ENCODE measurements at places on chromosomes 5 and 9.

DNA sequence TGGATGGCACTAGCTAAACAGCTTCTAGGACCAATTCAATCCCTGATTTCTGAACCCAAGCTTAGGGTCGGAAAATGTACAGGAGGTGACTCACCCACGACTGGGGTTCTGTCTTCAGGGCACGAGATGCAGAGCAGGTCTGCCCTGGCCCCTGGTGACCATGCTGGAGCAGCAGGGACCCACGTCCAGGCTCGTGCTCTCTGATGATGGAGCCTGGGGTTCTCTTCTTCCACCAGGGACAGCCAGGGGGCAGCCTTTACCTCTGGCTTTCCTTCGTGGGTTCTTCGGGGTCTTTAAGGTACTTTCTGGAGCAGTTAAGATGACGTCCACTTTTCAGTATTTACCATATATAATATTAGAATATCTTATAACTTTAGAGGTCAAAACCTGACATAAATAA lies 2.1 kb downstream of the CFAP77 start:
- DNase-seq = peak; percentile 39

DNA sequence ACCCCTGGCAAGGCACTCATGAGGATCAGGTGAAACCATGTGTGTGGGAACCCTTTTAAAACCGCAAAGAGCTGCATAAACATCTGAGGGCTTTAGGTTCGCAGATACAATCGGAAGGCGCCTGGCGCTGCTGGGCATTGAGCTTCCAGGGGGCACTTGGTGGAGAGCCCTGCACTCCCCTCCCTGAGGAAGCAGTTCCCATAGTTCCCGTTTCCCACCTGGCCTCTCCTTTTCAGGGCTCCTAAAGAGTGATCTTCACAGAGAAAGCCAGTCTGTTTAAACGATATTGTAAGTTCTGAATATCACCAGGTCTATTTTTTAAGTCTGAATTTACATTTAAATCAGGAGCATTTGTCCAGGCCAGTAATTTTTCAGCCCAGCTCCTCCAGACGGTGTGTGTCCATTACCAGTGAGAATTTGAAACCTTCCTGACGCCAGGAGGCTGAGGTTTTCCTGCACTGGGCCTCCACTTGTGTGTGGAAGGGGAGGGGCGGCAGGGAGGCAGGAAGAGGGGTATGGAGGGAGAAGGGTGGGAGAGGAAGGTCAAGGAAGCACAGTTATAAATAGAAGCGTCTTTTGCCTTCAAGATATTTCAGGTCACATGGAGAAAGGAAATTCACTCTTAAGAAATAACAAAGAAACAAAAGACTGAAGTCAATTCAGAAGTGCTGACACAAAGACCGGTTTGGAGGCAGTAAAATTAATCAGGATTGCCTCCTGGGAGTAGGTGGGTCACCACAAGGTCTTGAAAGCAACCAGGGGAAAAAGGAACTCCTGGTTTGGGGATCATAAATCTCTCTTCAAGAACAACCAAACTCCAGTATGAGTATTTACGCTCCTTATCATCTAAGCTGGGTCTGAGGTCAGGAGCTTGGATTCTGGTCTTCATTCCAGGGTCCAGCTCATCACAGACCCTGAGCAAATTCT lies 14.3 kb upstream of the MGAT1 start:
- DNase-seq = peak; percentile 50

DNA sequence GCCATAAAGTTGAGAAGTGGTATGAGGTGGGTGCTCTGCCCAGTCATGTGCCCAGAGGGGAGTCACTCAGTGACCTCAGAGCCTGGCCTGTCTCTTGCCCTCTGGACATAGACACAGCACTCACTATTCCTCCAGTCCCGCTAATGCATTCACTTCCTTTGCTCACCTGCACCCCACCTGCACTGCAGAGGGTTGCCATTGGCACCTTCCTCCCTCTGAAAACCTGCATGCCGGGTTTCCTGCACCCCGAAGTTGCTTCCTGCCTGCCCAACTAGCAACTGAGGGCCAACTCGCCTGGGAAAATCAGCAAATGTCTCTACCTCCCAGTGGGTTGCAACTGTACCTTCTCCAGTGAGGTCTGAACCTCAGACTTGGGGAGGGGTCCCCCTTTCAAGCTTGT lies 48.1 kb upstream of the SPTLC1 start:
- no peak for DNase-seq

GRCh38 chr5:158368686-158369085 lies 509.7 kb upstream of the CLINT1 start:
- DNase-seq = no peak

- no peak for DNase-seq
Observed at GRCh38 chr5:17235731-17236330, 18.4 kb downstream of the BASP1 start.

DNA sequence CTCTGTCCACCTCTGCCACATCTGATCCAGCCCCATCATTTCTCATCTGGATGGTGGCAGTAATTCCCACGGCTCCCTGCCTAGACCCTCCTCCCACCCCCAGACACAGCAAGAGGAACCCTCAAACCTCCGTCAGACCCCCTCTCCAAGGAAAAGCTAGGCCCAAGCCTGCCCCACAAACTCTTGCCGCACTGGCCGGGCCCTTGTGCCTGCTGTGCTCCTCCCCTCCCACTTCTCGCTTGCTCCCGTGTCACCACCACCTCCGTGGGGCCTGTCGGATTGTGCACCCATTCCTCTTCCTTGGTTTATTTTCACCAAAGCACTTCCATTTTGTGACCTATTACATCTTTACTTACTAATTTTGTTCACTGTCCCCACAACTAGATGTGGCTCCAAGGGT lies 14.2 kb downstream of the BARX1 start:
- DNase-seq = no peak

DNA sequence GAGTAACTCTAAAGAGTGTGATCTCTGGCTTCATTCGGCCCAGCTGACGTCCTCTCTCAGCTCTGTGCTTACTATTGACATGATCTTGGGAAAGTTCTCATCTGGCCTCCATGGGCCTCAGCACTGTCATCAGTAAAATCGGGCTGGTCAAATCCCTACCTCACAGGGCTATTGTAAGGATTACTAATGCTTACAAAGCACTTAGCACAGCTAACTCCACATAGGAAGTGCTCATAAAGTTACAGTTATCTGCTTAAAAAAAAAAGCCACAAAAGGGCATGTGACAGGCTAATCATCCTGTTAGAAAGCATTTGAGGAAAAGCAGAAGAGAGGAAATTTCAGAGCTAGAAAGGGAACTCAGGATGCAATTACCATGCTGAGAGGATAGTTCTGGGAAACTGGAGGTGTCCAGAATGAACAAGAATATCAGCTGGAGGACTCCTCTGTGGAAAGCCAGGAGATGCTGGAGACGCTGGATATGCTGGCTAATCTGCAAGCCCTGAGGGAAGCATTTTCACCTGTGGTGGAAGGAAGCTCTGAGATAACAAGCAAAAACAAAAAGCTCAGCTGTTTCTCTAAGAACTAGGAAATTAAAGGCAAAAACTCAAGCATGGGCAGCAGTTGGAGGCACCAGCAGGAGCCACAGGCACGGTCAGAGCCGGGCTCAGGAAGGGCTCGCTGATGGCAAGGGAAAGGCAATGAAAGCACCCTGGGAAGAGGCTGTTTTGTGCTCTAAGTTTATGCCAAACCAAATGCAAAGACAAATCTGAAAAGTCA lies 4.4 kb upstream of the BHMT start:
- peak; percentile 68 for DNase-seq

DNA sequence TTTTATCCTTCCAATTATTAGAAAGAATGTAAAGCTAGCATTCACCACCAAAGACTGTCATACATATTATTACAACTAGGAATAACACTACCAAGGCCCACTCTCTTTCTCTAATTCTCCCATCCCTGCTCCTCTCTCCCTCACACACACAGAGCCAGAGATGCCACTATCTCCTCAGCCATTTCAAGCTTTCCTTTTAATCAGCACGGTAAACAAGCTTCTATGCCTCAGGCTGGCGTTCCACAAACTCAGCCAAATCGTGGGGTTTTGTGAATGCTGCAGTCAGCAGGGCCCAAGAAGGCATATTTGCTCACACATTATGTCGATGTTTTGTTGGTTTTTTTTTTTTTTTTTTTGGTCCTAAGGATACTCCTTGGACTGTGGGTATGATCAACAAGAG lies 979.9 kb upstream of the DMAC1 start:
- no peak for DNase-seq

DNA sequence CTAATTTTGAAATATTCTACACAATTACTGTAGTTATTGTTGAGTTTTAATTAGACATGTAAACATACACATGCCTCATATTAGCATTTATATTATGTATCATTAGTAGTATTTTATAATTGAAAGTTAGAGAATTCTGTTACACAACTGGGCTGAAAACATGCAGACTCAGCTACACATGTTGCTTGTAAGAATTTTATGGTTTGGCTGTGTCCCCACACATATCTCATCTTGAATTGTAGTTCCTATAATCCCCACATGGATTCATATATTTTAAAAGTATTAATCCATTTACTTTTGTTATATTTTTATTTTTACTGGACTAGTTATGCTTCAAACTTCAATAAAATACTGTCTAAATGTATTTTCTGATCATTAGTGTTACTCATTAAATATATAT lies 2075.3 kb upstream of the C9orf72 start:
- DNase-seq = no peak

DNA sequence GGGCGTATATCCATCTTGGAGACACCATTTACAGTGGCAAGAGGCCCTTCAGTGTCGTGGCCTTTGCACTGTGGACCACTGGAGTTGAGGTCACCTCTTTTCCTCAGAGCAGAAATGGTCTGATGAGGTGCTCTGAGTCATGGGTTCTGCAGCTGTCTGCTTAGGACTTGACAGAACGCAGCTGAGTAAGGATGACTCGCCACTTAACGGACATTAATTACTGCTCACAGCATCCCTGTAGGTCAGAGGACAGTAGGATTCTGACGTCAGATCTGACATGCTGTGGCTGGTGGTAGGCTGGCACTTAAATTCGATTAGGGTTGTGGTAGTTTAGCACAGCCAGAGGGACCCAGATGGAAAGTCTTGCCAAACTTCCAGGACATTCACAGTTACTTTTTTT lies 479.4 kb downstream of the DMAC1 start:
- DNase-seq = peak; percentile 95

DNA sequence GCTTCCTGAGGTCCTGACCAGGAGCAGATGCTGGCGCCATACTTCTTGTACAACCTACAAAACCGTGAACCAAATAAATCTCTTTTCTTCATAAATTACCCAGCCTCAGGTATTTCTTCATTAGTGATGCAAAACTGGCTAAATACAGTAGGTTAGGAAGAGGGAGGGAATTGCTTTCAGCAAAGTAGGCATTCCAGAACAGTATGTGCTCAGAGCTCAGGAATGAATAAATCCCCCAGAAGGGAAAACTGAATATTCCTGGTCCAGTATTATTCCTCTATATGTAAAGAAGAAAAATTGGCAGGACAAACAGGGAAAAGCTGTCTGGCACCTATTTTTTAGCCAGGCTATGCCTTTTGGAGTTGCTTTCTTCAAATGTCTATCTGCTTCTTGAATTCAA lies 577.1 kb downstream of the PSAT1 start:
- DNase-seq = no peak

GRCh38 chr9:26675035-26675434 lies 217.6 kb downstream of the CAAP1 start:
- DNase-seq = no peak

GRCh38 chr9:3708751-3709150 lies 182.9 kb upstream of the RFX3 start:
- peak; percentile 14 for DNase-seq

- DNase-seq = no peak
Observed at GRCh38 chr9:1528456-1528855, 478.3 kb downstream of the DMRT2 start.

DNA sequence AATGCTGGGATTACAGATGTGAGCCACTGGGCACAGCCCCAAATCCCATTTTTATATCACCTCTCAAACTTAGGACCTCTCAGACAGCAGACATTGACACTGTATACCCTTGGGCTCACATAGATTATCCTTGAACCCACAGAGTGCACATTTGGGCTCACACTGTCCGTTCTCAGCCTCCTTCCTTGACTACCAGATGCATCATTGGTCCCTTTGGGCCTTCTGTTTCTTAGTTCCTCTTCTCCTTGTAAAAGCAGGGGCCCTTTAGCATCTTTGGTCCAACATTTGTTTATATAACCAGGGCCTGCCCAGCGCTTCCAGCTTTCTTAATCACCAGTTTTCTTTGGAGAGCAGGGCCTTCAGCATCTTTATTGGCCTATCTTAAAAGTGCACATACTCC lies 126.2 kb downstream of the SEC61B start:
- DNase-seq = no peak

GRCh38 chr5:1217596-1218206 lies 7.5 kb upstream of the SLC6A18 start:
- DNase-seq = no peak

All from HT1080 (cell line).